Muscle of back (tissue), 13 donors: ENCODE measurements at places on chromosomes 6 and 20. TPM values are rescaled to one million over a fixed set of nuclear protein-coding genes. Genes with fewer than 3 reads are reported as not detected.

DNA sequence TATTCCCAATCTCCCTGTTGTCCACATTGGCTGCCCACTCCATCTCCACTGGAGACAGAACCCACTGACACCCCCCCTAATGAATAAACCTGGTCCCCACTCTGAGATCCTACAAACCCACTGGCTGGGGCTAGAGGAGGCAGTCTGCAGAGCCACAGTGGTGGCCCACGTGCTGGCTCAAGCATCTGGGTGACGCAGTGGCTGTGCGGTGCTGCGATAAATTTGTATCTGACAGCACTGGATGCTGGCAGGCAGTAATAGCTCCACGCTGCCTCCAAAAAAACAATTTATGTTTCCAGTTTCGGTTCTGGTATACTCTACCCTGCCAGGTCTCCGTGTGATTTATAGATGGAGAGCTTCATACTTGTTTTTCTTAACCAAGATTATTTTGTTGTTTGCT, 87.1 kb upstream of the SYNDIG1 start:
- DNase-seq, result no peak

DNA sequence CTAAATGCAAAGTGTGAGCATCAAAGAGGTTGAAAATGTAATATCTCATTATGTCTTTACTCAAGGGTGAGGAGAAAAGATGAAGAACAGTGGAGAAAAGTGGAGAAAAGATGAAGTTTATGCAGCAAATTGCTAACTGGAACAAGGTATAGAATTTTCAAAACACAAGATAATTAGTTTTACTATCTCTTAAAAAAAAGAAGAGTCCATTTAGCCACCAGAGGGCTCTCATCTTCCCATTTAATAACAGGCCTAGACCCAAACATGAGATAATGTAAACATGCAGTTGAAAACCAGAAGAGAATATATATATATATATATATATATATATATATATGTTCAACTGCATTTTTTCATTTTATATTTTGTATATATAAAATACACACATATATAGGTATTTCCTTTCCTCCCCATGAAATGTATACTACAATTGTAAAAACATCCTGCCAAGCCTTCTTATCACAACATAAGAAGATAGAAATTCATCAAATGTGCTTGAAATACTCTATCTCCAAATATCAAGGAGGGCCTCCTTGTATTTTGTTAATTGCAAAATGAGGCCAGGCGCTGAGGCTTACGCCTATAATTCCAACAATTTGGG, 78.4 kb downstream of the ADTRP start:
- DNase-seq, result peak; percentile 59

Gene TINAG
- not detected for polyA plus RNA-seq

Gene CST5
- polyA plus RNA-seq, result not detected

Gene FAM217A
- polyA plus RNA-seq, result 0.43 TPM
